Activated T-helper 2 cell treated with anti-CD3 and anti-CD28 coated beads, Interferon-gamma antibody, Interleukin-2, Interleukin-4, amounts not matched to agents 10 μg/mL and 5 μg/mL and 100 μg/mL, durations not matched to agents 14 hours and 24 hours and 36 hours (primary cell): ENCODE measurements at places on chromosomes 5 and 9. TPM values are rescaled to one million over a fixed set of nuclear protein-coding genes. Genes with fewer than 3 reads are reported as not detected.

DNA sequence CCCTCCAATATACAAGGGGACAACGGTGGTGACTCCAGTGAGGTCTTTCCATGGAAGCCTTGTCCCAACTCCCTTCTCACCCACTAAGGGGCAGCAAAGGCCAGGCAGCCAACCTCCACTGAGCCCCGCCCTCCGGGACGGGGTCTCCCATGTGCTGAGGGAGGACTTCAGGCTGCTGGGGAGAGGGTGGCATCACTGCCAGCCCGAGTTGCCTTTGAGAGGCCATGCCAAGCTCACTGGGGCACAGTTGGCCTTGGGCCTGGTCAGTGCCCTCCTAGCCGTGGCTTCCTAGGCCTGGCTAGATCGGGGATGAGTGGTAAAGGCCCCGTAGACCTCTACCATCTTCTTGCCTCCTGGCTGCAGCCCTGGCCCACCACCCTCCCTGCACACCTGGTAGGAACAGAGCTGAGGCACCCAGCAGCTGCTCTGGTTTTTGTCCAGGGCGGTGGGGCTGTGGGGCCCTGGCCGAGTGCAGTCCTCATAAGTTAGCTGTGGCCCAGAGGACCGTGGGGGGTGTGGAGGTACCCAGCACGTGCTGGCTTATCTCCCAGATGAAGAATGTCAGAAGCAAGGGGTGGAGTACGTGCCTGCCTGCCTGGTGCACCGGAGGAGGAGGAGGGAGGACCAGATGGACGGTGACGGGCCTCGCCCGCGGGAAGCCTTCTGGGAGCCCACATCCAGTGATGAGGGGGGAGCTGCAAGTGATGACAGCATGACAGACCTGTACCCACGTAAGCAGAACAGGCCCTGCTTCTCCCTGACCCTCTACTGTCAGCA is 3.2 kb downstream of the SURF2 start:
- peaks cover 41% of the 10 kb centered on the region for H3K4me1 ChIP-seq
- DNase-seq: no peak
- no peaks in the 10 kb centered on the region for H3K27me3 ChIP-seq

Gene SLC1A1
- 0.14 TPM in 1 of 2 replicates, not detected in the other for total RNA-seq

DNA sequence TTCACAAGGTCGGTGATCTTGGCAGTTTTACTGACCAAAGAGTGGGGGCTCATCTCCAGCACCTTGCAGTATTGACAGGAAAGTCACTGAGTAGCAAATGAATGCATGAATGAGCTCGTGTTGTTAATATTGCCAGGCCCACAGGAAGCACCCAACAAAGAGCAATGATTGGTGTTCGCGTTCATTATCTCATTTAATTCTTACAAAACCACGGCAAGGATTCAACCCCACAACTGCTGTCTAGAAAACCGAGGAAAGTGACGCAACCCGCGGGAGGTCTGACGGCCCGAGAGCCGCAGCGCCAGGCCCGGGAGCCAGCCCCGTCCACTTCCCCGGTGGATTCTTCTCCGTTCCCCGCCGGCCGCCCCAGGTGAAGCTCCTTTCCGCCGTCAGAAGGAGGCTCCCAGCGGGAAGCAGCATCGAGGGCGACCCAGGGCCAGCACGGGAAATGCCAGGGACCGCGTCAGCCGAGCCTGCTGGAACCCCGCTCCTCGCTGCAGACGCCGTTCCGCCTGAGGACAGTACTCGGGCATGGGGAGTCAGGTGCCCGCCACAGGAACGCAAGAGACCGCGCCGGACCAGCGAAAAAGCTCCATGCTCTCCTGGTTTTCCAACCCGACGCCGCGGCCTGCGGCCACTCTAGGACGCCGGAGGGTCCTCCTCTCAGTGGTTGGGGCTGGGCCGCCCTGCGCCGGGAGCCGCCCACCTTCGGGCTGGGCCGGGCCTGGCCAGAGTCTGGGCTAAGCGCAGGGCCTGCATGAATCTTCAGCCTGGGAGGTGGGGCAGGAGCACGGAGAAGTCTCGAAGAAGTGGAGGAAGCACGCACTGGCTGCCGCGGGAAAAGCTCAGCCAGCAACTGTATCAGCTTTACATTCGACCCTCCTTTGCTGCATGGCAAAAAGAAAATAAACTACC is 19.8 kb upstream of the FER start:
- peak overlapping the region; percentile 73 for H3K4me3 ChIP-seq
- no peaks in the 10 kb centered on the region for H3K36me3 ChIP-seq
- H3K27me3 ChIP-seq: peaks cover 63% of the 10 kb centered on the region
- H3K4me1 ChIP-seq: peaks cover 30% of the 10 kb centered on the region

Gene MAP1B
- 0.32 and 0.57 TPM in 2 replicates for total RNA-seq

- DNase-seq: no peak
- no peaks in the 10 kb centered on the region for H3K36me3 ChIP-seq
- no peak overlapping the region for H3K4me3 ChIP-seq
Measured at GRCh38 chr9:35357116-35357515, 132.8 kb upstream of the RUSC2 start.

Gene LHX6
- not detected in 2 replicates for total RNA-seq

Gene WDR70
- 37.9 and 45.3 TPM in 2 replicates for total RNA-seq

Gene LOX
- total RNA-seq: not detected in 2 replicates

DNA sequence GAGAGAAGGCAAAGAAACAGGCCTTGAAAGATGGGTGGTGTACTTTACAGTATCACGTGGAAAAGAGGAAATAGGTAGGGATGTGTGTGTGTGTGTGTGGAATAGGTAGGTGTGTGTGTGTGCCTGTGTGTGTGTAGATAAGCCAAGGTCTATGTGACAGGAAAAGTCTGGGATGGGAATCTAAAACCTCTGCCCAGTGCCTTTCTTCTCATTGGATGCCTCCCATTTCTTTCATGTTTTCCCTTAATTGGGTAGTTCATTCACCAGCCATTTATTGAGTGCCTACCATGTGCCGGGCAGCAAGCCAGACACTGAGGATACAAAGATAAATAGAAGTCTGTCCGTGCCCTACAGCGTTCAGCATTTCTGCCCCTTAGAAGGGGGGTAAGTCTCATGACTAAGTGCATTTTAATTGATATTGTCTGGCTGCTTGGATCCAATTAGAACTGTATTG is 1.0 kb downstream of the URM1 start:
- peaks cover 34% of the 10 kb centered on the region for H3K36me3 ChIP-seq
- H3K4me3 ChIP-seq: peak overlapping the region; percentile 95
- no peaks in the 10 kb centered on the region for H3K27me3 ChIP-seq

Gene OSMR
- total RNA-seq: 0.07 TPM in 1 of 2 replicates, not detected in the other

DNA sequence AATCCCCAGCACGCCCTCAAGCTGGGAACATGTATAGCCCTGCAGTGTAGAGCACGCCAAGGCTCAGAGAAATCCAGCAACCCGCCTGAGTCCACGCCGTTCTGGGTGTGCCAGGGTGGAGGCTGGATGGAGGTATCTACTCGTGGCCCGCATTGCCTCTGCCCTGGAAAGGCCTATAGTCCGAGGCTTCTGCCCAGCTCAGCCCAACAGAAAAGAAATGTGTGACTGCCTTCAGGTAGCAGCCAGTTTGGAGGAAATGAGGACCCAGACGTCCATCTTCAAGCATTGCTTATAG is 18.2 kb downstream of the S1PR3 start:
- H3K27ac ChIP-seq: no peak overlapping the region
- H3K27me3 ChIP-seq: peaks cover 3% of the 10 kb centered on the region
- H3K36me3 ChIP-seq: no peaks in the 10 kb centered on the region
- no peaks in the 10 kb centered on the region for H3K4me1 ChIP-seq
- no peak for DNase-seq

- H3K36me3 ChIP-seq: no peaks in the 10 kb centered on the region
- H3K4me1 ChIP-seq: no peaks in the 10 kb centered on the region
- no peak overlapping the region for H3K4me3 ChIP-seq
- no peak for DNase-seq
Measured at GRCh38 chr5:122035913-122036312, 42.1 kb downstream of the LOX start.

Gene C9orf152
- not detected in 2 replicates for total RNA-seq

DNA sequence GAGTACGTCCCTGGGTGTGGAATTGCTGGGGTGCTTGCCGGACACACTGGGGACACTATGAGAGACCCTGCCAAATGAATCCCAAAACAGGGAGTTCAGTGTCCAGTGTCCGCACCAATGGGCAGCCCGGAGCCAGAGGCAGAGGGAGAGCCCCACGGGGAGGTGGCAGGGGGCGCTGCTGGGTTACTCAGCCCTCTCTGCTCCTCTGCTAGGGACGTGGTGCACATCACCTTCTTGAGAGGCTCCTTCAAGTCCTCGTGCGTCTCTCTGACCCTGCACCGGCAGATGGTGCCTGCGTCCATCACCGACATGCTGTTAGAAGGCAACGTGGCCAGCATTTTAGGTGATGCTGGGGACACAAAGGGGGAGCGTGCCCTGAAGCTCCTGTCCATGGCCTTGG is 20.8 kb downstream of the STKLD1 start:
- no peaks in the 10 kb centered on the region for H3K4me1 ChIP-seq
- no peaks in the 10 kb centered on the region for H3K36me3 ChIP-seq
- H3K4me3 ChIP-seq: no peak overlapping the region
- no peak overlapping the region for H3K27ac ChIP-seq
- DNase-seq: no peak
- H3K27me3 ChIP-seq: no peaks in the 10 kb centered on the region

Gene ACOT12
- not detected in 2 replicates for total RNA-seq

DNA sequence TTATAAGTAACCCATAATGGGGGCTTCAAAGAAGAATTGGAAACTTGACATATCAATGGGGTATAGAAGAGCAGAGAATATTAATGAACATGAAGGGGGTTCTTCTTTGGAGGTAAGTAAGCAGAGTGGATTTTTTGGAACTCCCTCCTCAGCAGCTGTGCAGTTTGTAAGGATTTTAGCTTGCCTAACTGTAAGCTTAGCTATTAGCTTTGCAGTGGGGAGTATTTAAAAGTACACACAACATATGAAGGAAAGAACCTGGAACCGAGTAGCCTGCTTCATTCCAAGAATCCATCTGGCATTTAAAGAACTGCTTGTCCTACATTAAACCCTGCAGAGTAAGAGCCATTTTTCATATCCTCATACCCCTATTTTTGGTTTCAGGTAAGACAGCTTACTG is 2.2 kb upstream of the PBX3 start:
- no peak overlapping the region for H3K27ac ChIP-seq
- peak overlapping the region; percentile 80 for H3K4me3 ChIP-seq
- peaks cover 28% of the 10 kb centered on the region for H3K27me3 ChIP-seq

GRCh38 chr5:96997265-96997859 is 61.5 kb downstream of the LNPEP start:
- no peak for DNase-seq
- peaks cover 29% of the 10 kb centered on the region for H3K4me1 ChIP-seq
- H3K4me3 ChIP-seq: no peak overlapping the region
- peaks cover 43% of the 10 kb centered on the region for H3K36me3 ChIP-seq

DNA sequence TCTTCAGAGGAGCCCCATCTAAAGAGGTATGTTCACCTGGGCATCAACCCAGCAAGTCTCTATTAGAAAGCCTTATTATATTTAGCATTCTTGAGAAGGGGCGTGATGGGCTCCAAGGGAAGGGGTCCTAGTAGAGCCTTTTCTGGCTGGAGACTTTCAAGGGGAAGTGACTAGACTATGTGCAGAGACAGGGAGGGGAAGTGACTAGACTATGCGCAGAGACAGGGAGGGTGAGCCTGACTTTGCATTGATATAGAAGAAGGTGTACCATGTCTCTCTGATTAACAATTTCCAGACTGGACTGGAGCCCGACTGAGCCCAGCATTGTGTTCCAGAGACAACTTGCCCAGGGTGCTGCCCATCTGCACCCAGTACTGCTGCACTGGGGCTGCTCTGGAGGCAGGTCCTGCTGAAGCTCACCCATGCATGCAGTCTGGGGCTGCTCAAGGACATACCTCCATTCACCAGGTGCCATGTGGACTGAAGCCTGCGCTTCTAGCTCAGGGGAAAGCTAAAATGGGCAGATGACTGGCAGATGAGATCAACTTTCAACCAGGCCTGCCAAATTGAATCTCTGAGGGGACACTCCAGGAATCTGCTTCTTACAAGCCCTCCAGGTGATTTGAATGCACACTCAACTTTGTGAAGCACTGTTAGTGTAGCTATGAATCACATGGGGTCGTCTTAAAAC is 83.0 kb upstream of the GNA14 start:
- peaks cover 26% of the 10 kb centered on the region for H3K4me1 ChIP-seq
- H3K27ac ChIP-seq: no peak overlapping the region
- no peak overlapping the region for H3K4me3 ChIP-seq
- DNase-seq: no peak
